ENCODE measurements at places on chromosomes 13 and 19.

DNA sequence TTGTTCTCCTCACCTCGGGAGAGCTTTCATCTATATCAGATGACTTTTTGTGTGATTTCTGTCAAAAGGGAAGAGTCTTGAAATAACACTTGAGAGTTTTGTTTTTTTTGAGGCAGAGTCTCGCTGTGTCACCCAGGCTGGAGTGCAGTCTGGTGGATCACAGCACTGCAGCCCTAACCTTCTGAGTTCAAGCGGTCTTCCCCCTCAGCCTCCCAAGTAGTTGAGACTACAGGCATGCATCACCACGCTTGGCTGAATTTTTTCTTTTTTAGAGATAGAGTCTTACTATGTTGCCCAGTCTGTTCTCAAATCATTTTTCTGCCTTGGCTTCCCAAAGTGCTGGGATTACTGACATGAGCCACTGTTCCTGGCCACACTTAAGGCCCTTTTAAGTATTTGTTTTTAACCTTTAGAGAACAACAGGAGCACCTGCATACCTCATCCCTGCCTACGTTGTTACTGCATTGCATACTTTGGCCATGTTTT is 11.4 kb downstream of the NDFIP2 start:
- no peak for DNase-seq

GRCh38 chr13:19810996-19811881 is 28.5 kb upstream of the PSPC1 start:
- DNase-seq: no peak

DNA sequence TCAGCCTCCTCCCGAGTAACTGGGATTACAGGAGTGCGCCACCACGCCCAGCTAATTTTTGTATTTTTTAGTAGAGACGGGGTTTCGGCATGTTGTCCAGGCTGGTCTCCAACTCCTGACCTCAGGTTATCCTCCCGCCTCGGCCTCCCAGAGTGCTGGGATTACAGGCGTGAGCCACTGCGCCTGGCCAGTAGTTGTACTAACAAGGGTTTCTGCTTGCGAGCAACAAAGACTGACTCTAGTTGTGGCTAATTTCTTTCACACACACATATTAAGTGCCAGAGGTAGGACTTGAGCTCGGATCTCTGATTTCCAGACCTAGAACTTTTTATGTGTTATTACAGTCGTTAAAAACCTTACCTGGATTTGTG is 635 bp upstream of the PCCA start:
- DNase-seq: no peak

GRCh38 chr19:44752816-44753625 is 4.5 kb downstream of the BCL3 start:
- DNase-seq: peak; percentile 98

- no peak for DNase-seq
Observed at GRCh38 chr13:105389373-105389772, 1146.1 kb downstream of the EFNB2 start.

DNA sequence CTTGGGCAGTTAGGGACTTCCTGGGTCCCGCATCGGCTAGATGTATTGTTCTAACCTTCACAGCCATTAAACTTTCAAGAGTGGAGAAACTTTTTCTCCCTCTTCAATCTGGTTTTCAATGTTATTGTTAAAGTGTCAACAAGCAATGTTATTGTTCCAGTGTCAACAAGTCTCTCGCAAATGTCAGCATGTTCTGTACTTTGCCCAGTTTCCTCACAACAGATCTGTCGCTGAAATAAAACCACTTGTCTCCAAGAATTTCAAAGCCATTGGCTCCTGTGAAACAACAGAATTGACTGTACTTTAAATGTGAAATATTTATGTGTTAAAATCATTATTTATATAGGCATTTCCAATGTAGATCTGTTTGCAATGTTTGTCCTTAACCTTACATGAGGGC is 138.0 kb downstream of the ITGBL1 start:
- DNase-seq: no peak

DNA sequence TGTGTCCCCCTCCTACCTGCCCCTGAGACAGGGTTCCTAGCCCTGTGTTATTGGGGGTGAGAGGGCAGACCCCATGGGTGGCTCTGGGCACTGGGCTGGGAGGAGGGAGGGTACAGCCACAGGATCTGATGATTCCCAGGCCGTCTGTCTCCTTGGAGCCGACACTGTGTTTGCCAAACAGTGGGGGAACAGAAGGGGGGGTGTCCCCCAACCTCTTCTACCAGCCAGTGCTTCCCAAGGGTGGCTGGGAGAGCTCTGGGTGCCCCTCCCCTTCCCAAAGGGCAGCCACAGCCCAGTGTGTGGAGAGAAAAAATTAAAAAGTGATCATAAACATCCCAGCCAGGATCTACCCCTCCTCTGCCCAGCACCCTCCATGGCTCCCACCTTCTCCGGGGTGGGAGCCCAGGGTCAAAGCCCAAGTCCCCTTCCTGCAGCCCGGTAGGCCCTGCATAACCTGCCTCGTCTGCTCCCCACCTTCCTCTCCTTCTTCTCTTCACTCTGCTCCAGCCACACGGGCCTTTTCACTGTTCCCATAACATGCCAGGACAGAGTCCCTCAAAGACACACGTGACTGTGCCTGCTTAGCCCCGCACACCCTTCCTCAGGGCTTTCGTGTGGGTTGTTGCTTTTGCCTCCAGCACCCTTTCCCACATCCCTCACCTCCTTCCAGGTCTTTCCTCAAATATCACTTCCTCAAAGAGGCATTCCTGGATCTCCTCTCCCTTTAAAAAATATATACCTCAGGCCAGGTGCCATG is 1.4 kb upstream of the PLIN4 start:
- no peak for DNase-seq

GRCh38 chr13:92158346-92158745 is 759.9 kb downstream of the GPC5 start:
- peak; percentile 79 for DNase-seq

GRCh38 chr19:11364296-11364904 is 9.2 kb downstream of the PLPPR2 start:
- no peak for DNase-seq

GRCh38 chr19:30170081-30170480 is 202.1 kb upstream of the ZNF536 start:
- DNase-seq: no peak

DNA sequence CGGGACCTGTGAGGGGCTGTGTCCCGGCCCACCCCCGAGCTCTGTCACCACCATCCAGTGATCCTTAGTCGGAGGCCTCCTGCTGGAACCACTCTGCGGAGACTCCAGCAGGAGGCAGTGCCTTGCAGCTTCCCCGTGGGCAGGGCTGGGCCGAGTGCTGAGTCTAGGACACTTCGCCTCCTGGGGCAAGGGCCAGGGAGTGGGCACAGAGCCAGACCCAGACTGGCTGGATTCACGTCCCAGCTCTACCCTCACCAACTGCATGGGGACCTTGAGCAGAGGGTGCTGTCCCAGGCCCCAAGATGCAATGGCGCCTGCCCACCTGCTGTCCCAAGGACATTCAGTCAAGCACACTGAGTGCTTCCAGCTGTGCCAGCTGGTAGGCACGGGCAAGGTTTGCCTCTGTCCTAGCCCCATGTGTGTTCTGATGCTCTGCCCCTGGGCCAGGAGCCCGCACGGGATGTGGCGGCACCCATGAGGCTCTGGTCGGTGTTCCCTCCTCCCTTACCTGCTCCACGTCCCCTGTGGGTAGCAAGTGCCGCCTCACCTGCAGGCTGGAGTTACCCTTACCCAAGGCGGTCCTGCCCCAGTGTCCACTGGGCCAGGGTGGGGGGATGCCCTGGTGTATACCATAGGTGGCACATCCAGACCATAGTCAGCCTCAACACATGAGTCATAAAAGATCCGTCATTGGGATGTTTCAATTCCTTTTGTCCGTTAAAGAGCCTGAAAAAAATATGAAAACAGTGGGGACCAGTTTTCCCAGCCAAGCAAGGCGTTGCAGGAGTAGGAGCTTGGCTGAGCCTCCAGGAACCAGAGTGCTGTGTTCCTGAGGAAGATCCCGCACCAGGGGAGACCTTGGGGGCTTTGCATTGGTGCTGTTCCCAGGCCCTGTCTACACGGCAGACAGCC is 7.4 kb downstream of the FZR1 start:
- no peak for DNase-seq

- DNase-seq: peak; percentile 41
Observed at GRCh38 chr13:74623761-74624160, 489.6 kb upstream of the KLF12 start.

DNA sequence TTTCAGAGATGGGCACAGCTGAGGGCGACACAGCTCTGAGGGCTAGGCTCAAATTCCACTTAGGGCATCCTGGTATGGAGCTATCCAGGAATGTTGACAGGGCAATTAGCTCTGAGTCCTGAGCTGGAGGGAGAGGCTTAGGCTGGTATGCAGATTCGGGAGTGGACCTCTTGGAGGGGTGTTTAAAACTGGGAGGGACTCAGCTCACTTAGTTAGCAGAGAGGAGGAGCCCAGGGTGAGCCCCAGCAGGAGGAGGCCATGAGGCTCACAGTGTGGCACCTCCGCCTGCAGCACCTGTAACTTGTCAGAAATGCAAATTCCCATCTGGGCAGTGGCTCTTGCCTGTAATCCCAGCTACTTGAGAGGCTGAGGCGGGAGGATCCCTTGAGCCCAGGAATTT is 10.2 kb upstream of the NOP53 start:
- no peak for DNase-seq

DNA sequence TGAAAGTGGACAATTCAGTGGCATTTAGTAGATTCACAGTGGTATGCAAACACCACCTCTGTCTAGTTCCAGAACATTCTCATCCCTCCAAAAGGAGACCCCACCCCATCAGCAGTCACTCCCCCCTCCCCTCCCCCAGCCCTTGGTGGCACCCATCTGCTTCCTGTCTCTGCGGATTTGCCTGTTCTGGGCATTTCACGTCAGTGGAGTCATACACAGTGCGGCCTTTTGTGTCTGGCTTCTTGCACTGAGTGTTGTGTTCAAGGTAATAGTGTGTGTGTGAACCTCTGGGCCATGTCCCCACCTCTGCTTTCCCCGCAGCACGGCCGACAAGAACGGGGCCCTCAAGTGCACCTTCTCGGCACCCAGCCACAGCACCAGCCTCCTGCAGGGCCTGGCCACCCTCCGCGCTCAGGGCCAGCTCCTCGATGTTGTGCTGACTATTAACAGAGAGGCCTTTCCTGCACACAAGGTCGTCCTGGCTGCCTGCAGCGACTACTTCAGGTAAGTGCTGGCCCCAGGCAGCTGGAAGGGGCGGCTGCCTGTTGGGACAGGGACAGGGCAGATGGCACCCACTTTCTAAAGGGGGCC is 19.4 kb upstream of the CRTC1 start:
- no peak for DNase-seq

- peak; percentile 6 for DNase-seq
Observed at GRCh38 chr13:42894765-42895243, 97.2 kb downstream of the EPSTI1 start.

DNA sequence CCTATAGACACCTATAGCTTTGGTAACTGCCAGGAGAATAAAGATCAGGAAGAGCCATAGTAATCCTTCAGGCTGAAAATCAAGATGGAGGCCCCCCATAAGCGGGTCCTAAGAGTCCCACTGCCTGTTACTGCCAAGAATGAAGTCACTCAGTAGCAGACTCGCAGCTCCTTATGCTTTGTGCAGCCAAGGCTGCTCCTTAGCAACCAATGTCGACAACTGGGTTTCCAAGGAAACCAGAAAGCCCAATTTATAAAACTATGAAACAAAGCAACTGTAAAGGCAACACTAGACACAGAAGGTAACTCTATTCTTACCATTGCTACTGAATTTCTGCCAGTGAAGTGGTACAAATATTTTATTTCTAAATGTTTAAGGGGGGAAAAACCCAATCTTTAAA is 56.5 kb downstream of the DCLK1 start:
- peak; percentile 8 for DNase-seq

DNA sequence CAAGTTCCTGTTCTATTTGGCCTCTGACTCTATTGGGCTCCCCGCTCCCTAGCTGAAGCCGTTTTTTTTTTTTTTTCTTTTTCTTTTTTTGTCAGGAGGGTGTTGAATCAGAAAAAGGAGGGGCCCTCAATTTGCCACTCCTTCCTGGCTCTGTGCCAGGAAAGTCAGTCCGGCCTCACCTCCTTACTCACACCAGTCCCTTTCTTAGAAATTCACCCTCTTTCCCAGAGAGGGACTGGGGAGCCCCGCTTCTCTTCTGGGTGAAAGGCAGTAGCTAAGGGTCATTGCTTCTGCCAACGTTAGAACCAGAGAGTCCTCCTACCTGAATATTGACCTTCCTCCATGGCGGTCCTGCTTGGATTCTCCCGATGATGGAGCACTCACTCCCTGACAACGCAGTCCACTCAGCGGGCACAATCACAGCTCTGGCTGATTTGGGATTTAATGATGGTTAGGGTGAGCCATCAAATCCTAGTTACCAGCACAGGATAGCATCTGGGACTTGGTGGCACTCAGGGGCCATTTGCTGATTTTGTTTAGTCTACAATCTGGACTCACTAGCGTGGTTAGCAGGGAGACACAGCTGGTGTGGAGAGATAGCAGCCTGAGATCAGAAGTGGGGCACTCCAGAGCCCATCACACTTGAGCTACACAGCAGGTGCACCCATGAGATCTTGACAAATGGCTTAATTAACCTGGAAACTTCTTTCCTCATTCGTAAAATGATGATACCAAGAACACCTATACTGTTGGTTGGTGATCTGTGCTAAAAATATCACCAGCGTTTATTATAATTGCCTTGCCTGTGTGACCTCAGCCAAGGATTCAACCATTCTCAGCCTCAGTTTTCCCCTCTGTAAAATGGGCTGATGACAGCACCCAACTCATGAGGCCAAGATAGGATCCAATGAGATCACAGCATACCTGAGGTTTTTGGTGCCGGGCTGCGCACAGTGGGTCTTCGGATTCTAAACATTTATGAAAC is 2.2 kb downstream of the FCER2 start:
- DNase-seq: peak; percentile 3

GRCh38 chr13:105153611-105154010 is 1381.9 kb downstream of the EFNB2 start:
- peak; percentile 42 for DNase-seq

GRCh38 chr13:42270857-42271215 is 1.1 kb upstream of the AKAP11 start:
- no peak for DNase-seq

DNA sequence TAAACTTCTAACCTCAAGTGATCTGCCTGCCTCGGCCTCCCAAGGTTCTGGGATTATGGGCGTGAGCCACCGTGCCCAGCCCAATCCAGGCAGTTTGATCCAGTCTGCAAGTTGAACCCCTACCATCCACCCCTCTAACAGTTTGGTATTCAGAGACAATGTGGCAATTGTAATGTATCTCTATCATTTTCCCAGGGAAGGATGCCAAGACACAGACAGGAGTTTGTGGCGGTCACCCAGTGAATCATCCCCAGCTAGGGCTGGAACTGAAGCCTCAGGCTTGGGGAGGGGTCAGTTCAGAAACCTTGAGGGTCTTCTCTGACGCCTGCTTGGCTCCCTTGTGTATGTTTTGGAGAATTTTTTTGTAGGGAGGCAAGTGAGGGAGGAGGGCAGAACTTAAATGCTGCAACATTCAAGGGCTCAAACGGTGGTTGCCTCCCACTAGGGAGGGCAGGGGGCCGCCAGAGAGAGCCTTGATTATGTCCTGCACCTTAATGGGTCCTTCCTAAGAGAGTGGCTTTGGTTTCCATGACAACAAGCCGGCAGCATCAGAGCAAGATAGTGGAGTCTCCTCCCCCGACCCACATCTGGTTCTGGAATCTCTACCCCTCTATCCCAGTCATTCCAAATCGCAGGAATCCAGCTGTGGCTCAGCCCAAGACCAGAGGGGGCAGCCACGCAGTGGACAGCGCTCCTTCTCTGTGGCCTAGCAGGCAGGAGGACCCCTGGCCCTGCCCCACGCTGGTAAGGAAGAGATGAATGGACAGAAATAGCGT is 14.9 kb upstream of the FEM1A start:
- no peak for DNase-seq

GRCh38 chr13:33109801-33110200 is 93.6 kb downstream of the KL start:
- no peak for DNase-seq

- DNase-seq: no peak
Observed at GRCh38 chr19:10070730-10071446, 15.2 kb upstream of the SHFL start.

Data from fibroblast of lung (primary cell).